ENCODE measurements at places on chromosomes 12 and 14. TPM values are rescaled to one million over a fixed set of nuclear protein-coding genes. Genes with fewer than 3 reads are reported as not detected.

SLC25A47 gene
- not detected for total RNA-seq

SLC17A8 gene
- not detected for total RNA-seq

TAS2R30 gene
- total RNA-seq, result 4.5 TPM

RNASE7 gene
- not detected for total RNA-seq

OR6C2 gene
- total RNA-seq, result not detected

A2M gene
- total RNA-seq, result 0.12 TPM

ART4 gene
- total RNA-seq, result not detected

DPY19L2 gene
- total RNA-seq, result 3.1 TPM

FOXN3 gene
- total RNA-seq, result 149 TPM

CABP1 gene
- total RNA-seq, result 0.24 TPM

KIF21A gene
- 11.2 TPM for total RNA-seq

PLXNC1 gene
- total RNA-seq, result 57.2 TPM

CCDC197 gene
- 0.38 TPM for total RNA-seq

BHLHE41 gene
- total RNA-seq, result not detected

PPP4R4 gene
- 1.4 TPM for total RNA-seq

PMCH gene
- not detected for total RNA-seq

TRHDE gene
- not detected for total RNA-seq

C1QL4 gene
- total RNA-seq, result not detected

RNF212B gene
- not detected for total RNA-seq

PUS1 gene
- 49.2 TPM for total RNA-seq

CLEC9A gene
- not detected for total RNA-seq

KRT75 gene
- total RNA-seq, result not detected

ALG10B gene
- 16.5 TPM for total RNA-seq

NUAK1 gene
- total RNA-seq, result not detected

BRF1 gene
- total RNA-seq, result 72.6 TPM

Data from naive thymus-derived CD4-positive, alpha-beta T cell (primary cell).